ENCODE measurements at places on chromosomes 2 and 18.

GRCh38 chr18:45056926-45057325 lies 376.2 kb downstream of the SETBP1 start:
- DNase-seq = no peak

DNA sequence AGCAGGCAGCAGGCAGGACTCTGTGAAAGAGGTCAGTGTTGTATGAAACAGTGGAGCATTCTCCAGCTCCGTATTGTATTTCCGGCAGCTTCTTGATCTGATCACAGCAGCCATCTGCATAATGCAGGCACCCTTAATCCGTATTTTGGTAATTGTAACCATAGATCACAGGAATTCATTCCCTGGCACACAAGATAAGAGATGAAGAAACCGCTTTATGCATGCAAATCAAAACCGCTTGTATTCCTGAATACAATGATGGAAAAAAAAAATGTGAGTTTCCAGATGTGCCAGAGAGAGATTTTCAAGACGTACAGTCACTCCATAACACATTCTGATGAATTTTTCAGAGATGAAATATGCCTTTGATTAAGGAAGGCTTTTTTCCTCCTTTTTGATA lies 221.3 kb downstream of the ACKR3 start:
- DNase-seq = peak; percentile 42

- no peak for DNase-seq
Measured at GRCh38 chr2:188609321-188610049, 317.8 kb downstream of the GULP1 start.

GRCh38 chr2:18336975-18337374 lies 223.5 kb downstream of the RDH14 start:
- DNase-seq = no peak

GRCh38 chr2:85813211-85813981 lies 59.6 kb downstream of the ATOH8 start:
- DNase-seq = no peak

GRCh38 chr2:81194176-81194575 lies 889.6 kb upstream of the LRRTM1 start:
- no peak for DNase-seq

DNA sequence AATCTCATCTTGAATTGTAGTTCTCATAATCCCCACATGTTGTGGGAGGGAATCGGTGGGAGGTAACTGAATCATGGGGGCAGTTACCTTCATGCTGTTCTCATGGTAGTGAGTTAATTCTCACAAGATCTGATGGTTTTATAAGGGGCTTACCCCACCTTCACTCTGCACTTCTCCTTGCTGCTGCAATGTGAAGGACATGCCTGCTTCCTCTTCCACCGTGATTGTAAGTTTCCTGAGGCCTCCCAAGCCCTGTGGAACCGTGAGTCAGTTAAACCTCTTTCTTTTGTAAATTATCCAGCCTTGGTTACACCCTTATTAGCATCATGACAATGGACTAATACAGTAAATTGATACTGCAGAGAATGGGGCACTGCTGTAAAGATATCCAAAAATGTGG lies 57.9 kb downstream of the SCN7A start:
- DNase-seq = no peak

DNA sequence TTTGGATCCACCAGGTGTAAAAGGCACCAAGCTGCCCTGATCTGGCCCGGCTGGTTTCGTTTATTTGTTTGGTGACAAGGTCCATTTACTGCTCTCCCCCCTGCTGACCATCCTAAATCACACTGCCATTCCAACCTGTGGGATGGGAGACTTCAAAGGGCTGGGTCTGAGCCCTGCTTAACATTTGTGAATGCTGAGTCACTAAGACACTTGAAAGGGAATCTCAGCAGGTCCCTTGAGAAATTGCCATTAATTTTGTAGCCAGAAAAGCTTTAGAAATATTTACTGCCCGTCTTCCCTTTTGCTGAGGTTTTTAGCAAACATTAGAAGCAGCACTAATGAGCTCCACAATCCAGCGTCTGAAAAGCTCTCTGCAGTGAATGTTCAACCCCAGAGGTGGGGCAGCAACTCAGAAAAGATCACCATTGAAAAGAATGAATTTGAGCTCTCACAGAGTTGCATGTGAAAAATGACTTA lies 133.8 kb downstream of the ARL4C start:
- DNase-seq = peak; percentile 54

DNA sequence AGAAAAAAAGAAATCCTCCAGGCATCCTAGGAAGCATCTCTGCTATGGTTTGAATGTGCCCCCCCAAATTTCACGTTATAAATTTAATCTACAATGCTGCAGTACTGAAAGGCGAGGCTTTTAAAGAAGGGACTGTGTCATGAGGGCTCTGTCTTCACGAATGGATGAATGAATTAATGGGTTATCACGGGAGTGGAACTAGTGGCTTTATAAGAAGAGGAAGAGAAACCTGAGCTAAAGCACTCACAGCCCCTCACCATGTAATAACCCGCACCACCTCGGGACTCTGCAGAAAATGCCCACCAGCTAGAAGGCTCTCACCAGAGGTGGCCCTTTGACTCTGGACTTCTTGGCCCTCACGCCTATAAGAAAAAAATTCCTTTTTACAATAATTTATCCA lies 27.6 kb downstream of the RNU4ATAC start:
- no peak for DNase-seq

DNA sequence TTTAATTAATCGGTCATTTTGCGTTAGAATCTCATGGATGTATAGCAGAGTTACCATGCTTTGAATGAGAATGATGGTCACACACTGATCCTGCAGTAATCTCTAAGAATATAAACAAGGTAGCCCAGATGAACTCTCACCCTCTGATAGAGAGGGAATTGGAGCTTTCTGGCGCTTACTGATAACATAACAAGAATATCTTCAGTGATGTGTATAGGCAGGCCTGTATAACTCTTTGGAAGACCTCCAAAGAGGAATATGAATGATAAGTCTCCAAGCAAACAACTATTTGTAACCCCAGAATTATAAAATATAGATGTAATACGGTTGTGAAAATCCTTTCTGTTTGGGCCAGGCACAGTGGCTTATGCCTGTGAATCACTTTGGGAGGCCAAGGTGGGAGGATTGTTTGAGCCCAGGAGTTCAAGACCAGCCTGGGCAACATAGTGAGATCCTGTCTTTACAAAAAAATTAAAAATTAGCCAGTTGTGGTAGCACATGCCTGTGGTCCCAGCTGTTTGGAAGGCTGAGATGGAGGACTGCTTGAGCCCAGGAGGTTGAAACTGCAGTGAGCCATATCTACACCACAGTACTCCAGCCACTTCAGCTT lies 52.5 kb upstream of the LTBP1 start:
- no peak for DNase-seq

GRCh38 chr2:142605421-142605820 lies 272.0 kb upstream of the KYNU start:
- no peak for DNase-seq

GRCh38 chr18:623761-624620 lies 27.2 kb downstream of the CLUL1 start:
- DNase-seq = peak; percentile 72

DNA sequence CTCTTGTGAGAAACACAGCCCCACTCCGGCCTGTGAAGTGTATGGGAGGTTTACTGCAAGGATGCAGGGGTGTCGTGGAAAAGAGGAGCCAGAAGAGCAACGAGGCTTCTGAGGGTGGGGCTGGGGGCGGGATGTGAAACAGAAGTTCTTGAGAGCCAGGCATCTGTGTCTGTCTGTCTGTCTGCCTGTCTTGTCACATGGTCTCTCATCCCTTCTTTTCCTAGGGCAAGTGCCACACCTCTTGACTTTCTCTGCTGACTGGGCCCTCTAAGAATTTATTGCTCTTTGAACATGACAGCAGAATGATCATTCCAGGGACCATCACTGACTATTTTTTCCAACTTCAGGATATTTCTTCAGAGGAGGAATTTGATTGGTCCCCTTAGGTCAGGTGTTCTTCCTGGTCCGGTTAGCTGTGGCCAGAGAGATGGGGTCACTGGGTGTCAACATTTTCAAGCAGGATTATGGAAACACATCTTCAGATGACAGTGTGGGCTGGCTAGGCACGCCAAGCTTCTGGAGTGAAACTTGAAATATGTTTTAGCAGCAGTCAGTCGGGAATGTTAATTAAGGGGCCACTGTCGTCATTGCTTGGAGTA lies 131.0 kb downstream of the FHOD3 start:
- DNase-seq = no peak

- no peak for DNase-seq
Measured at GRCh38 chr2:12921321-12921720, 204.6 kb downstream of the TRIB2 start.

DNA sequence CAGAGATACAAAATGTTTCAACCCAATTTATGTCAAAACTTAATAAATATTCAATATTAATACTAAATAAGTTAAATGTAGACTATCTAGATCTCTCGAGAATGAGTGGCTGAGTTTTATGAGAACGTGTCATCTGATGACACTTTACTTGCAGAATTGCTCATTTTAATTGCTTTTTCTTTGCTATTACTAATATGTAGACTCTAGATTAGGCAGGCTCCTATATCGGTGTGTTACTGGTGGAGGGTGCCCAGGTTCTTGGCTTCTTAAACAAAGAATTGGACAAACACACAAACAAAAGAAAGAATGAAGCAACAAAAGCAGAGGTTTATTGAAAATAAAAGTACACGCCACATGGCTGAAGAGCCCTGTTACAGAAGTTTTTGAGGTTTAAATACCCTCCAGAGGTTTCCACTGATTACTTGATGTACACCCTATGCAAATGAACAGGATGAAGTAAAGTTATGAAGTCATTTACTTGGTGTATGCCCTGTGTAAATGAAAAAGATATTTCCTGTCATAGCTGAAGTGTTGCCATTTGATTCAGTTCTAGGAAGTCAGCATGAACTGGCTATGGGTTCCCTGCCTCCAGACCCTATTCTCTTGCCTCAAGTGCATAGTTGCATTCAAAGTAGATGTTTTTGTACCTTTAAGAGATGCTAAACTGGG lies 122.9 kb upstream of the ITGA4 start:
- no peak for DNase-seq

- no peak for DNase-seq
Measured at GRCh38 chr2:68126561-68126960, 31.1 kb upstream of the PNO1 start.

DNA sequence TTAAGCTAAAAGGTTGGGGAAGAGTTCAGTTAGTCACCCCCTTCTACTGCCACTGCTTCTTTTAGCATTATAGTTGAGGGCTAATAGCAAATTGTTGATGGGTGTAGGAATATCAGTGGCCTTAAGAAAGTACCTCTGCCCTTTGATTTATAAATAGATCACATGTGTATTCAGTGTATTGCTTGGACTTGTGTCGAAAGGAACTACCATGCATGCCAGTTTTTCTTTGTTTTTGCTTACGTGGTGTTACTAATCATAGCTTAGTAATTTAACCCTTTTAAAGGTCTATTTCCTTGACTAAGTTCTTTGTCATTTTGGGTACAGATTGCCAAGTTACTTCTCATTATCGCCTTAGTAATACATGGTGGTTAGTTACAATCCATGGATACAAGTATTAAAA lies 85.6 kb downstream of the MIB1 start:
- DNase-seq = peak; percentile 17

GRCh38 chr18:35777039-35777438 lies 195.4 kb upstream of the RMP24 start:
- no peak for DNase-seq

DNA sequence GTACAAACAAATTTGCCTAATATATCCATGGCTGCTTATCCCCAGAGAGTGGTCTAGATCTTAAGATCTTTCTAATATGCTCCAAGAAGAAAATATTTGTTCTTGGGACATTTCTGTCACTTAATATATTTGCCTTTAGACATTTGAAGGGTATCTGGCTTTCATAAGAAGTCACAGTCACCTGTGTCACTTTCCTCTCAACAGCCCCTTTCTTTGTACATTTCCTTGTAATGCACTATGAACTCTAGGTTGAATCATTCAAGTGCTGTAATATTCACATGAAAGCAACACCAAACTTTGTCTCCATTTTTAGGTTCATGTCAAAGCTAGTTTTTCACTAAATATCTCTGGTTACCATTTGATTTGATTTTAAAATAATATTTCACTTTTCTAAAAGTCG lies 41.4 kb upstream of the NABP1 start:
- no peak for DNase-seq

DNA sequence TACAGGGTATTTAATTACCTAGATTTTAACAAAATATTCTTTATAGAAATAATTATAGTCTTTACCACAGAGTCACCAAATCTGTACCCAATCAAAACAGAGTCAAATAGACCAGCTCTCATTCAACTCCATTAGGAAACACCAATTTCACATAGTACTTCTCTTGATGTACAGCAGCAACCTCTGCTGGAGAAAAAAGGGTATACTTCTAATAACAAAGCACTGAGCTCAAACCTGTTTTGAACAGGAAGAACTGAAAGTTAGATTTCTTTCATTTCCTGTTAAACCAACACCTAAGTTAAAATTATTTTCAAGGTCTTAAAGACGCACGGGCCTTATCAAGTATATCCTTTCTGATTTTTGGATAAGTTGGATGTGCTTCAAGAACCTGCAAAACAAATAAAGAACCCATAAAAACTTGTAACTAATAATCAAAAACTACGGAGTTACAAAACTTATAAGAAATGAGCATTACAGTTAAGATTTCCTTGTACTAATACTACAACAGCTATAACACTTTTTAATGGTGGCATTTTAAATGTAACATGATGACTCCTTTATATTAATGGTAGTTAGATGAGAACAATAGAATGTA lies 79.0 kb downstream of the TTC21B start:
- DNase-seq = peak; percentile 47

- no peak for DNase-seq
Measured at GRCh38 chr2:28251337-28251736, 141.3 kb upstream of the FOSL2 start.

GRCh38 chr2:205967391-205968075 lies 118.4 kb downstream of the INO80D start:
- peak; percentile 57 for DNase-seq
